ENCODE measurements at places on chromosomes 5 and 9. TPM values are rescaled to one million over a fixed set of nuclear protein-coding genes. Genes with fewer than 3 reads are reported as not detected.

The MCTP1 gene
- 0.51 TPM for total RNA-seq

The IFNA13 gene
- total RNA-seq: not detected

The JAKMIP2 gene
- 1.8 TPM for total RNA-seq

The MEF2C gene
- total RNA-seq: 0.31 TPM

The SV2C gene
- total RNA-seq: not detected

The WDR31 gene
- 1.3 TPM for total RNA-seq

The ADAMTS6 gene
- total RNA-seq: 0.93 TPM

The SLC46A2 gene
- not detected for total RNA-seq

The DBH gene
- not detected for total RNA-seq

The SETD9 gene
- 13.9 TPM for total RNA-seq

The FOXE1 gene
- 0.07 TPM for total RNA-seq

GRCh38 chr9:107612136-107612535, 122.6 kb upstream of the KLF4 start:
- DNase-seq: no peak

DNA sequence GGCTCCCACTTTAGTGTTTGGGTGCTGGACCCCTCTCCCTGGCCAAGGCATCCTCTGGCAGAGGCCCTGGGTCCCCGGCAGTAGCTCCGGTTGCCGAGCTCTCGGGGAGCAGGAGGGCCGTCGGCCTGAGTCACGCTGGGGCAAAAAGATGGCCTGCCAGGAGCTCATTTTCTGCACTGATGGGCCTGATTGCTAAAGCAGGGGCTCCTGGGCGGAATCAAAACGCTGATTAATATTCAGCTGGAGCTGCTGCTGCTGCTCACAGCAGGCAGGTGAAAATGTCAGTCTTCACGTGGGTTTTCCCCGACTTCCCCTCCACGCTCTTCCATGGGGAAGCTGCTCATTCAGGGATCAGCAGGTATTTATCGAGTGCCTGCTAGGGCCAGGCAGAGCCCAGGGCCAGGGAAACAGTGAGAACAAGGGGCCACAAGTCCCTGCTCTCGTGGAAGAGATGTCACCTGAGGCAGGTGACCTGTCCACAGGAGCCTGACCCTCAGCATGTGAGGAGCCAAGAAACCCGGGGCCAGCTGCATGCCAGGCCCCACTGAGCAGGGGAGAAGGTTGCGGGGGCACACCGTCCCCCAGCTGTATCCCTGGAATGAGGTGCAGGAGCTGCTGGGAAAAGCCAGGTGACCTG, 22.1 kb downstream of the LAMC3 start:
- no peak for DNase-seq

DNA sequence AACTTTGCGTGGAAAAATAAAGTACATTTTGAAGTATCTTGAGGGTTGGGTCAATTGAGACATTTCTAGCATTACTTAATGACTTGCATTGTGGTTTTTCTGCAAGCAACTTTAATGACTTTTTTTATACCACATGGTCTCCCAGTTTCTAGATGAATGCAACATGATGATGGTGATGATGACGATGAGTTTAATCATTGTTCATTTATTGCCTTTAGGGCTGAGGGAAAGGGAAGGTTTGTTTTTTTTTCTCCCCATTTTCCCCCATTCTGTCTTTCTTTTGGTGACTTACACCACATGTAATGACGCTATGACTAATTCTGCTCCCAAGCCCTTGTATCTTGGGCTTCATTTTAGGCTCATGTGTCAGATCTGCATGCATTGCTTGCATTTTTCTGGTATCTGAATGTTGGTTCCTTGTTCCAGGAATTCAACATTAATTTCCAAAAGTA, 57.7 kb upstream of the NXNL2 start:
- no peak for DNase-seq

DNA sequence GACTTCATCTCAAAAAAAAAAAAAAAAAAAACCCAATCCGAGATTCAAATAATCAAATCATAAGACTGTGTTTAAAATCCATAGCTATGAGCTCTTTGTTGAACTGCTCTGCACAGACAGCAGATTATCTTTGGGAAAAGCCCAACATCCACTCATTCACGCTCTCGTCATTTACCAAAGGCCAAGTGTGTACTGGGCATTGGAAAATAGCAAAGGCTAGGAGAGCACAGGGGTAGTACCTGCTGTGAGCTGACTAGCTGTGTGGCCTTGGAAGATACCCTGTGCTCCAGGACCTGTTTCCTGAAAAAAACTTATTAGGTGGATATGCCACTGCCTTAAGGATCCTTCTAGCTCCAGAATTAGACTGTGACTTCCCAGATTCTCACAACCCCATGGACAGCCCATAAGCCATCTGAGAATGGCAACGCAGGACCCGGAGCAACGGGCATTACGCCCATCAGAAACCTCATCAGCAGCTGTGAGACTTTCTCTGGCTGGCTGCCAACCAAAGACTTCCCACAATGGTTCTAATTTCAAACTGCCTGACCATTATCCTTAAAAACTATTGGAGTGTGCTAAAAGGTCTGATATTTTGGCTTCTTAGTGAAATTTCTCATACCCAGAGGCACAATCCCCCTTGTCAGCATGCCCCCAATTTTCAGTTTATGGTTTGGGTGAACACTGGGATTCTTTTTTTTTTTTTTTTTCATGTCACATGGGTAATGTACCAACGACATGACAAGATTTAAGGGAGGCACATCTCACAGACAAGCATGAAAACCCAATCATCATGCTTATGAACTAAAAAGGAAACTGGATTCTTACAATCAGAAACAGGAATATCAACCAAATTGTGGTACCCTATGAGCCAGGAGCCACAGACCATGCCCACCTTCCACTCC, 16.8 kb downstream of the SERINC5 start:
- no peak for DNase-seq

GRCh38 chr5:107919969-107920368, 249.2 kb upstream of the EFNA5 start:
- no peak for DNase-seq

- DNase-seq: no peak
These were observed 36.4 kb downstream of the LARP1 start for GRCh38 chr5:154791535-154791934.

DNA sequence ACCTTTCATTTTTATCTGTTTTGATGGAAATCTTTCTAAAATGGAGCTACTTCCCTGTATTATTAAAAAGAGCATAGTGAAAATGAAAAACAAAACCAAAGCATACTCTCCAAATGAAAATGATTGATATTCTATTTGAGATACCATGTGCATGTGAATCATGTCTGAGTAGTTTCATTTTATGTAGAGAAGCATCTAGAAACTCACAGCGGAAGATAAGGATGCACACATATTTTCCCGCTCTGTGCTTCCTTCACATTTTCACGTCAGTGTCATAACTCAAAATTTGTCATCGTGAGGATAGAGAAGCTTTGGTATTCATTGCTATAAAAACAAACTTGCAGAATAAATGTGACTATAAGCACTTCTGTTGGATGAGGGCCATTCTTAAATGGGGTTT, 34.0 kb upstream of the CLINT1 start:
- no peak for DNase-seq

- no peak for DNase-seq
These were observed 22.4 kb upstream of the ANGPTL2 start for GRCh38 chr9:127144670-127145445.

DNA sequence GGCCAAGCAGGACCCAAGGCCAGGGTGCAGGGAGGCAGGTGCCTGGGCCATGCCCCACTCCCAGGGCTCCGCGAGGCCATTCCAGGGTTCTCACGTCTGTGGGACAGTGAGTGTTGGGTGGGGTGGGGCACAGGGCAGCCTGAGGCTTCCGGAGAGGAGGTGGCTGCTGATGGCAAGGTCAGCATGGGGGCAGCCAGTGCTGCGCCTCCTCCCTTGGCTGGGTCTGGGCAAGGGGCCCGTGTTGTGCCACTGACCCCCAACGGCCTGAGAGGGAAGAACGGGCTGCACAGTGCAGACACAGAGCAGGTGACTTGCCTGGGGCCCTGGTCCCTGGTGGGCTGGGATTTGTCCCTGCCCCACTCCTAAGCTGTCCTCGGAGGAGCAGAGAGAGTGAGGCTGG, 82.1 kb downstream of the RXRA start:
- no peak for DNase-seq

DNA sequence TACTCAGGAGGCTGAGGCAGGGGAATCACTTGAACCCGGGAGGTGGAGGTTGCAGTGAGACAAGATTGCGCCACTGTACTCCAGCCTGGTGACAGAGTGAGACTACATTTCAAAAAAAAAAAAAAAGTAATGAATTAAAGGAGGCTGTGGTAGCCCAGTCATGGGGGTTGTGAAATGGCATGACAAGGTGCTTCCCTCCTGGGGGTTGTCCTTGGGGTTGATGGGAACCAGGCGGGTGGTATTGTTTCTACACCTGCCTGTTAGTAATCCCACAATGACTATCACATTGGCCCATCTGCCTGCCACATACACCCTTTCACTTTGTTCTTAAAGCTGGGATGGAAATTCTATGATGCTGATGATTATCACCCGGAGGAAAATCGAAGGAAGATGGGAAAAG, 5.6 kb downstream of the IDNK start:
- no peak for DNase-seq

DNA sequence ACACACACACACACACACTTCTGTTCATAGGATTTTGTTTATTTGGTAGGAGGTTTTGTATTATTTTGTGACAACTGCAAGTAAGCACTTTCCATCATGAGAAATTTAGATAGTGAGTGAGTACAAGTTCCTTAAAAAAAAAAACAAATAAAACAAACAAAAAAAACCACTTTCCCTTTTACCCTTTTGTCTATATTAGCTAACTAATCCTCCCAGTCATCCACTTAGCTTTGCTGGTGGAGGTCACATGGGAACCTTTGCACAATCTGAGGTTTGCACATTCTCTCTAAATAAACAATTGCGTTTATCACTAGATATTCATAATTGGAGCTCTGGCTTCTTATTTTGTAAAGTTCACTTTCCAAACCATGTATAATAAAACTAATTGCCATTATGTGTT, 6.8 kb downstream of the ITGA1 start:
- no peak for DNase-seq

- no peak for DNase-seq
These were observed 368 bp upstream of the CCDC180 start for GRCh38 chr9:97307091-97307490.

DNA sequence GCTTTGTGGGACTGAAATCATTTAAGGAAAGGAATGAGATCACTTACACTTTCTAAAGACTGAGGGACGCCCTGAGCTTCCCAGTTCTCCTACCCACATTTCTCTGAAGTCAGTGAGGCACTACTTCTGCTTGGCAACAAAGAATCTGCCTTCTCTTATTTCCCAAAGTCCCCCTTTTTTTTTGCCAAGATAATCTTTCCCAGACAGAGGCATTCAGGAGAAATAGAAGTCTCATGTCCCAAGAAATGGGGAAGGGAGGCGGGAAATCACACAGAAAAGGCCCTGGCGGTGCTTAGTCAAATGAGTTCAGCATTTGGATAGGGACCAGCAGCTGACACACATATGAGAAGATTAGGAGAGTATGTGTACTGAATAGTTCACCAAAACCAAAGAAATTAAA, 159.7 kb downstream of the MUSK start:
- DNase-seq: no peak

DNA sequence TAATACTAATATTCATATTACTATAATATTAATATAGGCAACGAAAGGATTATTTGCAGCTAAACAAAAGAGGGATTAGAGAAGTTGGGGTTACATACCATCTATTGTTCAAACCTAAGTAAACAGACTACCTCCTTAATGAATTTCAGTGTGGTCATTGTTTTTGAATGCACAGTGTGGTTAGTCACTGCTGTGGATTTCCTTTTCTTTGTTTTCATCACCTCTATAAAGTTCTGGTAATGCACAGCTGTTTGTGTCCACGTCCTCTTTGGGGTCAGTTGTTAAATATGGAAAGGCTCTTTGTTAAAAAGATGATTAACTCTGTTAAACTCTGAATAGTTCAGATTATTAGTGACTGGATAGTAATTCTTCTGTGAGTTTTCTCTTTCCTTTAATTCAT, 233.6 kb downstream of the MAST4 start:
- no peak for DNase-seq

DNA sequence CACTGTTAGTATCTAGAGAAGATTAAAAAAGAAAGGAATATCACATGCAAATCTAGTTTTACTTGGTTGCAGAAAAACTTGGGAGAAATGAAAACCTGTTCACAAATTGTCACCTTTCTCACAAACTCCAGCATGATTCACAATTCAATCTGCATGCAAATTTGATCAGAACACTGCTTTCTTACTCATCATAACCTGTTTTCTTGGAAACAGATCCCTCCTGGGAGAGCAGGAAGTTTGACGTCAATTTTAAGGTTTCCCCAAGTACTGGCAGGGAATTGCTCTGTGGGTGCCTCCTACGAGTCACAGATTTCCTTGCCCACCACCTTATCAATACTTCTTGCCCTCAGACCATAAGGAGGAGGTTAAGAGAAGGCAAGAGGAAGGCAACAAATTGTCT, 30.2 kb upstream of the HTR4 start:
- DNase-seq: no peak

DNA sequence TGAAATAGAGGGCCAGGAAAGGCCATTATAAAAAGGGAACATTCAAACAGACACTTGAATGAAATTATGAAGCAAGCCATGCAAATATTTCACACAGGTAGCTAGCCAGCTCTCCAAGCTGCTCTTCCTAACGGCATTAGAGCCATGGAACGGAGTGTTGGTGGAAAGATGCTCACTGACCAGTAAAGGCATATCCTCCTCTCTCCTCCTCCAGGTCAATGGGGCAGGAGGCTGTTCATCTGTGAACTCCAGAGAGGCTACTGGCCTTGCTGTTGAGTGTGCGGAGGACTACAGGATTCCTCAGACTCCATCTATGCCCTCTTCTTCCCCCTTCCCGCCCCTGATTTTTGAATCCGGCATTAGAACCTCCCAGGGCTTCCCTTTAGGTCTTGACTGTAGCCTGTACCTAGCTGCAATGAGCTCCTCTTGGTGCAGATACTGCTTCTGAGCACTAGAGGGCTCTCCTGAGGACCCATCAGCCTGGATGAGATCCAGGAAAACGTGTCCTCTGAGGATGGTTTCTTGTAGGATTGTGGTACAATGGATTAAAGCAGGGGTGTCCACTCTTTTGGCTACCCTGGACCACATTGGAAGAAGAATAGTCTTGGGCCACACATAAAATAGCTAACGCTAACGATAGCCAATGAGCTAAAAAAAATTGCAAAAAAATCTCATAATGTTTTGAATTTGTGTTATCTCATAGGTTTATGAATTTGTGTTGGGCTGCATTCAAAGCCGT, 162.2 kb downstream of the SREK1 start:
- peak; percentile 13 for DNase-seq

DNA sequence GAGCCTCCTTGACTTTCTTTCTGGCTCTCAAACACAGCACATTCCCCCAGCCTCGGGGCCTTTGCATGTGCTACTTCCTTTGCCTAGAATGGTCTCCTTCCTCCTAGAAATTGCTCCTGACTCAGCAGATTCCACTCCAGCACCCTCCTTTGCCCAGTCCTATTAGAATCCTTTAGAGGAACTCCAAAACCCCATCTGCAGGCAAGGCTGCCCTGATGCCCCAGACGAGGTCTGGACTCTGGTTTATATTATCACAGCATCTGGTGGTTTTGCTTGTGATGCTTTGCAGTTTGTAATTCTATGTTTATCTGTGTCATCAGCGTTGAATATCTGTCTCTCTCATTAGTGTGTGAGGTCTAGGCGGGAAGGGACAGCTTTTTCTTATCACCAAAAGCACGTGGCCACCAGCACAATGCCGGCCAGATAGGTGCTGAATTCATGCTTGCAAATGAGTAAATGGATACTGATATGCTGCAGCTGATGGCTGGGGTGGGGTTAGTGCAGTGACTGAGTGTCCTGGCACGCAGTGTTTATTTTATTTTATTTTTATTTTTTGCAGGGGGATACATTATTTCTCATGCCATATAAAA, 30.0 kb upstream of the ANKH start:
- no peak for DNase-seq
